RCC 7860 (cell line): ENCODE measurements at places on chromosomes 2 and 18.

- DNase-seq: no peak
Observed at GRCh38 chr18:50401295-50401694, 26.4 kb downstream of the SKA1 start.

DNA sequence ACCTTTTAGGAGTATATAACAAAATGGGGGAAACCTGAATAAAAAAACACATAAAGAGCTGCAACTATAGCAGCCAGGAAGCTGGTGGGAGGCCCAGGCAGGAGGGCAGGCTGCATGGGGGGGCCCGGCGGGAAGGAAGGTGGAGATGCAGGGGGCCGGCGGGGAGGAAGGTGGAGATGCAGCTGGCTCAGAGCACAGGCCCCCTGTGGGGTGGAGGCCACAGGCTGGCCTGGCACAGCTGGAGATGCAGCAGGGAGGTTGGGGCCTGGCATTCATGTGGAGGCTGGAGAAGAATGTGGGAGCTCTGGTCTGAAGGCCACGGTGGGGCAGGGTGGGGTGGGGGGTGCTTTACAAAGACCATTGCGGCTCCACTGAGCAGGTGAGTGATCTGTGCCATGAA, 31.4 kb downstream of the FAM228A start:
- DNase-seq: no peak

GRCh38 chr2:11520092-11520693, 13.7 kb upstream of the GREB1 start:
- no peak for DNase-seq

DNA sequence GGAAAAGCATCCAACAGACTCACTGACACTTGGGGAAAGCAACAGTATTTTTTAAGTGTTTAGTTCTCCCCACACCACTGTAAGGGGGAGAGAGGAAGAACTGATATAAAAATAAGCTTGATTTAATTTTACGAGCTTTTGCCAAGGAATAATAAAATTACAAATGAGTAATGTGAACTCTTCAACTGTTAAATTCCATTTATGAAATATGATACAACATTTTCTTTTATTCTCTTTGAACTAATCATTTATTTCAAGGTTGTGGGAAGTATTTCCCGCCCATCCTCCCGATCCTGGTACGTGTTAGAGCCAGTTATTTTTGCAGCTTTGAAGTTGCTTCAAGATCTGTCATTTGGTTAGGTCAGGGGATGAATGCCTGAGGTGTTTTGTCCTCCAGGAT, 35.2 kb downstream of the WDPCP start:
- no peak for DNase-seq

GRCh38 chr2:44110444-44110843, 58.2 kb upstream of the PPM1B start:
- DNase-seq: no peak
